ENCODE measurements at places on chromosomes 11 and 22.

- DNase-seq = no peak
These were observed 4.4 kb downstream of the EXPH5 start for GRCh38 chr11:108589136-108589535.

DNA sequence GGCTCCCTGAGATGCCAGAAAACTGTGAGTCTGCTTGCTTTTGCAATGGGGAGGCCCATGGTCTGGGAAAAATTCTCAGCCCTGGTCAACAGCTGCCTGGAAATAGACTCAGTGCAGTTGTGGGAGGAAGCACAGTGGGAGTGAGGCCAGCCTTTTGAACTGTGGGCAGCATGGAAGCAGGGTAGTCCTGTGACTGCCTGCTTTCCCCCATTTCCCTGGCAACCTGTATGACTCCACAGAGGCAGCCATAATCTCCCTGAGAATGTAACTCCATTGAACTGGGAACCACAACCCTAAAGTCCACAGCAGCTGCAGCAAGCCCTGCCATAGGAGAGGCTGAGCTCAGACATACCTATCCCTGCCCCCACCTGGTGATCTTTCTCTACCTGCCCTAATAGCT lies 494.6 kb upstream of the FAT3 start:
- DNase-seq = no peak

- no peak for DNase-seq
These were observed 24.4 kb upstream of the PAMR1 start for GRCh38 chr11:35549787-35550186.

- no peak for DNase-seq
These were observed 57.4 kb downstream of the CHRDL2 start for GRCh38 chr11:74673693-74674360.

DNA sequence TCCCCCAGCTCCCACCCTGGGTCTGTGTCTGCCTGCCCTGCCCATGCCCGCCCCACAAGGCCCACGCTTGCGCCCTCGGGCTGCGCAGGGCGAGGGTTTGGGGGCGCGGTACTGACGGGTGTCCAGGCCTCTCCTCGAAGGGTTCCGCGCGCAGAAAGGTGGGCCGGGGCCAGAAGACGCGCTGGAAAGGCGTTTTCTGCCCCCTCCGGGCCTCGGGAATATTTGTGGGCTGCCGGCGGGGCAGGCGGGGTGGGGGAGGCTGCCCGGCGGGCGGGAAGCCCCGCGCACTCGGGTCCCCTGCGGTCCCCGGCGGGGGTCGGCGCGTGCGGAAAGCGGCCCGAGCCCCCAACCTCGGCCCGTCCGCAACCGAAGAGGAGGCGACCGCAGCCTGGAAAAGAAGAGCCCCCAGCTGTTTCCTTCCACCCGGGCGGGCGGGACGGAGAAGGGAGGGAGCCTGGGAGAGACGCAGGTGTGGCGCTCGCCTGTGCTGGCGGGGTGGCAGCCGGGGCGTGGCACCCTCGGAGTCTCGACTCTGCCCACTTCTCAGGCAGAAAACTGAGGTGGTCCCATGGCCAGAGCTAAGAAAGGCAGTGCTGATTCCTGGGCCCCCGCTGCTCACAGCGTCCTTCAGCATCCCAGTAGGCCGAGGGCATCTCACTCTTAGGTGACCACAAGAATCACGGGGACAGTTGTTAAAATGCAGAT lies 59.0 kb downstream of the THAP12 start:
- no peak for DNase-seq

GRCh38 chr11:36411202-36411640 lies 98.9 kb downstream of the TRAF6 start:
- DNase-seq = no peak
